ENCODE measurements at places on chromosomes 7 and 10.

DNA sequence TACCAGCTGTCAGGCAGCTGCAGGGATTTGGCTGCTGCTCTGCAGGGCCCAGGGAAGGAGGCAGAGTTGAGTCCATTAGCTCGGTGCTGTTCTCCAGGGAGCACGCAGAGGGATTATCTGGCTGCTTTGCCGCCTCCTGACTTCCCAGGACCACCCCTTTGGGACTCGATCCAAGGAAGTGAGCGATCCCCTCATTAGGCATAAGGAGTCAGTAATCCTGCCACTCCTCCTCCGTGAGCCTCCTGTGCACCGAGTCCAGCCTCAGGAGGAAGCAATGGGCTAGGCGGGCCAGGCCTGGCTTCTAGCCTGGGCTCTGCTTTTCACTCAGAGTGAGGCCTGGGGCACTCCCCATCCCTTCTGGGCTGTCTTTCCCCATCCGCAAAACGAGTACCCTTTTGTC lies 417.9 kb downstream of the RPS24 start:
- DNase-seq, result no peak

DNA sequence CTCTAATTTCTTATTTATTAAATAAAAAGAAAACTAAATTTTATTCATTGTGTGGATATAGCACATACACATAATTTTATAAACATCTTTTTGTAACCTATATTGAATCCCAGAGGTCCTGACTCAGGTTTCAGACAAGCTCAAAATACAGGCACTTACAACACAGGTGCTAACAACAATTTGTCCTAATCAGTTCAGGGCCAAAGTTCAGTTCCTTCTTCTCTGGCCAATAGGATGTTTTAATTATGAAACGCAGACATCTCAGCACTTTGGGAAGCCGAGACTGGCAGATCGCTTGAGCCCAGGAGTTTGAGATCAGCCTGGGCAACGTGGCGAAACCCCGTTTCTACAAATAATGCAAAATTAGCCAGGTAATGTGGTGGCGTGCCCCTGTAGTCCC lies 15.0 kb downstream of the RPA3 start:
- DNase-seq, result no peak

DNA sequence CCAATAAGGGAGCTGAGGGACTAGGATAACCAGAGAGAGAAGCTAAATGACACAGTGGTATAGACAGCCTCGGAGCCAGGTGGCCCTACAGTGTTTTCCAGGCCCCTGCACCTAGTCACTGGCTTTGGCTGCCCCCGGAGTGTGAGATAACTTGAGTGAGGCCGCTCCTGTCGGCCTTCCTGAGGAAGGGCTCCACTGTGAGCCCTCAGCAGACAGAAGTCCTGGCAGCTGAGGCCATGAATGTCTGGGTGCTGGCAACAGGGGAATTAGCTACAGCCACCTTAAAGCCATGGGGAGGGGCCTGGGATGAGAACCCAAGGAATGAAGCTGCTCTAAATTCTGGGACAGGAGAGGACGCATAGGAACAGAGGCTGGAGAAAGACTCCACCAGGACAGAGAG lies 4.6 kb upstream of the GDF10 start:
- no peak for DNase-seq

DNA sequence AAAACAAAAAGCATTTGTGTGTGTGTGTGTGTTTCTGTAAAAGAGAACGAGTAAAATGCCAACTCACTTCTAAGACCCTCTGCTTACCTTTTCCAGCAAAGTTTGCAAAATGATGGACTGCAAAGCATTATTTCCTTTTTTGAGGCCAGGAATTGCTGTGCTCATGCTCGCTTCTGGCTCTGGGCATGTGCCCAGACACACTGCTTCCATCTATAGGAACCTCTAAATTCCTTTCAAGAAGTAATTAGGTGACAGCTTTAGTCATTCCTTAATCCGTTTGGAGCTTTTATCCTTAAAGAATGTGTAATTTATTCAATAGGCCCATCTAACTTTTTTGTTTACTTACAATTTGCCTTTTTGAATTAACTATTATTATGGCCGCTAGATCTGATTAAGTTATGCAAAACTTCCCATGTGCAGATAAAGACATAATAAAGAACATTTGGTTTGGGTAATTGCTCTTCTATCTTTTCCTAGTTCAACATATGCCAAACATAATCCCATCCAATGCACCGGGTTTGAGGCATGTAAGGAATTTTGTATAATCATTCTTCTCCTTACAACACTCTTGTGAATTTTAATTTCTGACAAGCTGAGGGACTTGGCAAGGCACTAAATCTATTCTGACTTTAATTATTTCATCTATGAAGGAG lies 34.7 kb downstream of the A1CF start:
- no peak for DNase-seq

DNA sequence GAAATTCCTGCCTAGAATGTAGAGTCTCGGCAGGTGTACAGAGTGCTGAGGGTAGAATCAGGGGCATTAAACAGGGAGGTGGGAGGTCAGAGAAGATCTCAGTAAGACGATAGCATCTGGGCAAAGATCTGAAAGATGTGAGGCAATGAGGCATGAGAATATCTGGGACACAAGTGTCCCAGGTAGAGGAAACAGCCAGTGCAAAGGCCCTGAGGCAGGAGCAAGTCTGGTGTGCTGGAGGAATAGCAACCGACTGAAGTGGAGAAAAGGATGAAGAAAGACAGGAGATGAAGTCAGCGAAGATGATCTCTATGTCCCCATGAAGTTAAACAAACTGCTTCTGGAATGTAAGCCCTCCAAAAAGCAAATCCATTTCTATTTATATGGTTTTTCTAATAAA lies 84.4 kb downstream of the USP6NL start:
- DNase-seq, result no peak

DNA sequence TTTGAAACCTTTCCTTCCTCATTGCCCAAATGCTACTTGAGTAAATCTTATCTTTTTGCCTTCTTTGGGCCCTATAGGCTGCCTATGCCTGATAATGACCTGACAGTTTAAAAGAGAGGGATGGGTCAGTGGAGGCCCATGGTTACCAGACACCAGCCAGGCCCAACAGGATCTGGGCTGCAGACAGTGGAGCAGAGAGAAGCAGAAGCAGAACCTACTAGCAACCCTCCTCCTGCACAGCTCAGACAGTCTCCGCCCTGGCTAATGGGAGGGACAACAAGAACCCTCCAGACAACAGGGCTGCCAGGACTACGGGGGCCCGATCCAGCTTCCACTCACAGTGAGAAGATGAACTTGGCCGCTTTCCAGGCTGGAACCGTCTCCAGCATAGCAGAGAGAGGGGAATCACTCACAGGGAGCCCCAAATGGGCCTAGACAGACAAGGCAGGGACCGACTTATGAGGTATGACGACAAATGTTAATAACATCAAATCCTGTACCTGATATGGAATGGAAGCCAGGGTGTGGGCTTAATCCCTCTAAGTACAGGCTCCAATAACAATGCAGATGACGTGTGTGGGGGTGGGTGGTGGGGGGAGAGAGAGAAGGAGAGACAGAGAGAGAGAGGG lies 31.7 kb upstream of the DGKI start:
- no peak for DNase-seq

GRCh38 chr7:37494926-37495325 lies 46.3 kb upstream of the ELMO1 start:
- no peak for DNase-seq

DNA sequence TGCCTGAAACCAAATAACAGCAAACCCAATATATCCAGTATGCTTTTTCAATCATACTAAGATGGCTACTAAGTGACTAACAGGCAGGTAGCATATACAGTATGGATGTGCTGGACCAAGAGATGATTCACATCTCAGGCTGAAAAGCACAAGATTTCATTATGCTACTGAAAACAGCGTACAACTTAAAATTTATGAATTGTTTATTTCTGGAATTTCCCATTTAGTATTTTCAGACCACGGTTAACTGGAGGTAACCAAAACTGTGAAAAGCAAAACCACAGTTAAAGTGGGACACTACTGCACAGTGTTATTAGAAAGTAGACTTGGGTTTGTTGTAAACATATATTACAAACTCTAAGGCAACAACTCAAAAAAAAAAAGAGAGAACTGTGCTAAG lies 91.5 kb downstream of the KMT2C start:
- no peak for DNase-seq

DNA sequence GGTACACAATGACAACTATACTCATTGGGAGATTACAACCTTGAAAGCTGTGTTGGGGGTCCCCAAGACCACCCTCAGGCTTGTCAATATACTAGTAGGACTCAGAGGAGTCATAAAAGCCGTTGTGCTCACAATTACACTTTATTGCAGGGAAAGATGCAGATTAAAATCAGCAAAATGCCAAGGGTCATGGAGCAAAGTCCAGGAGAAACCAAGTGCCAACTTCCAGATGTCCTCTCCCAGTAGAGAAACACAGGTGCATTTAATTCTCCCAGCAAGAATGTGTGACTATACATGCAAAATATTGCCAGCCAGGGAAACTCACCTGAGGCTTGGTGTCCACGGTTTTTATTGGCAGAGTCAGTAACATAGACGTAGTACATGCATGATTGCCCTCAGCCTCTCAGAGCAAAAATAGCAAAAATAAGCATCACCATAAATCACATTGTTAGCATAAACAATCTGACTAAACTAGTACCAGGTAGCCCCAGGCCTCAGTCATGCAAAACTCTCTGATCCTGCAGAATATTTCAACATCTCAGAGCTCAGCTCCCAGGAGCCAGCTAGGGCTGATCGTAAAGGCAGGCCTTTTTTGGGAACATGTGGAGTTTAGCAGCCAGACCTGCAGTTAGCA lies 50.7 kb downstream of the VIM start:
- DNase-seq, result no peak

GRCh38 chr10:100737355-100738054 lies 7.9 kb upstream of the PAX2 start:
- DNase-seq, result no peak

DNA sequence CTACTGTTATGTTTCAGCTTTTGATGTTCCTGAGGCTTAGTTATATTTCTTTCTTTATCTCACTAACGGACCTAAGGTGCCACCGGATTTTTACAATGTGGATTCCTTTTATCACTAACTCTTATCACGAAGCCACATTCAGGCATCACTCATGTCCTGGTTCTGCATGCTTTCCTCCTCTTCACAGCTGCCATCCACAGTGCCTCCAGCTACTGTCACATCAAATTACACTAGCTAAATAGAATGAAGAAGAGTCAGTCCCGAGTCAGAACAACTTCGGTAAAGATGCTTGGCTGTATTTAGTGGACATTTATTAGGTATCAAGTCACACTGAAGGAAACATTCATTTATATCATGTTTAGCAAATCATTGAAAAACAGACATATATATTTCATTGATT lies 153.2 kb downstream of the NEBL start:
- DNase-seq, result no peak
